ENCODE measurements at places on chromosomes 5 and 9.

GRCh38 chr5:114953565-114953964 lies 216.1 kb downstream of the TRIM36 start:
- DNase-seq = no peak

DNA sequence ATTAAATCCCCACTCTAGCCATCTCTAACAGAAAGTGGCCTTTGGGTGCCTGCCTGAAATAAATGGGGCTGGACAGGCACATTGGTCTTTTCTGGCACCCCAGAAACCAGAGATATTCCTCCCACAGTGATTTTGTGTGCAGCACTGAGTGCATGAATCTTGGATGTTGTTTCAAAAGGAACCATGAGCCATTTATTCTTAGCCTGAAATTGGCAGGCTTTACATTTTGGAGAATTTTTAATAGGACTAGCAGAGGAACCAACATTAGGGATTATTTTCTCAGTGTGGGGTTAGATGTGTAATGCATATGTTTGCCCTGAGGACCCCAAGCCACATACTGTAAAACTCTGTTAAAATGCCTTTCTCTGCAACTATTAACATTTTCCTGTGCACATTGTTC lies 451.3 kb downstream of the NFIB start:
- no peak for DNase-seq

DNA sequence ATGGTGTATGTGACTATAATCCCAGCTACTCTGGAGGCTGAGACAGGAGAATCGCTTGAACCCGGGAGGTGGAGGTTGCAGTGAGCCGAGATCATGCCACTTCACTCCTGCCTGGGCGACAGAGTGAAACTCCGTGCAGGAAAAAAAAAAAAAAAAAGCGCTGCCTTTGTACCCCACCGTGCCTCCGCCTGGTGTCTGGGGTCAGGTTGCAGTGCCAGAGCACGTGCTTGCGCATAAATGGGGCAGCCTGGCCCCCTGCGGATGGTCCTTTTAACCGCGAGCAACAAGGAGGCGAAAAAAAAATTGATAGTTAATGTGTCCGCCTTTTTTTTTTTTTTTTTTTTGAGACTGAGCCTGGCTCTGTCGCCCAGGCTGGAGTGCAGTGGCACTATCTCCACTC lies 6.3 kb upstream of the CCNB1 start:
- DNase-seq = no peak

GRCh38 chr5:135240781-135241360 lies 158.2 kb downstream of the MACROH2A1 start:
- DNase-seq = no peak

GRCh38 chr9:134641173-134641989 lies at the start of gene COL5A1:
COL5A1 (plus strand) TSS chr9:134641803; CDS start chr9:134642188, 385 bp downstream.
- peak; percentile 37 for DNase-seq

All from stimulated activated naive CD8-positive, alpha-beta T cell treated with anti-CD3 and anti-CD28 coated beads, Interleukin-15, Interleukin-2, amounts not matched to agents 100 U/mL and 50 U/mL, for 24 hours (primary cell).